ENCODE measurements at places on chromosomes 16 and 17.

- no peak for DNase-seq
Measured at GRCh38 chr17:56175299-56175955, 22.2 kb downstream of the ANKFN1 start.

- no peak for DNase-seq
Measured at GRCh38 chr16:68385371-68385770, 62.9 kb downstream of the SMPD3 start.

DNA sequence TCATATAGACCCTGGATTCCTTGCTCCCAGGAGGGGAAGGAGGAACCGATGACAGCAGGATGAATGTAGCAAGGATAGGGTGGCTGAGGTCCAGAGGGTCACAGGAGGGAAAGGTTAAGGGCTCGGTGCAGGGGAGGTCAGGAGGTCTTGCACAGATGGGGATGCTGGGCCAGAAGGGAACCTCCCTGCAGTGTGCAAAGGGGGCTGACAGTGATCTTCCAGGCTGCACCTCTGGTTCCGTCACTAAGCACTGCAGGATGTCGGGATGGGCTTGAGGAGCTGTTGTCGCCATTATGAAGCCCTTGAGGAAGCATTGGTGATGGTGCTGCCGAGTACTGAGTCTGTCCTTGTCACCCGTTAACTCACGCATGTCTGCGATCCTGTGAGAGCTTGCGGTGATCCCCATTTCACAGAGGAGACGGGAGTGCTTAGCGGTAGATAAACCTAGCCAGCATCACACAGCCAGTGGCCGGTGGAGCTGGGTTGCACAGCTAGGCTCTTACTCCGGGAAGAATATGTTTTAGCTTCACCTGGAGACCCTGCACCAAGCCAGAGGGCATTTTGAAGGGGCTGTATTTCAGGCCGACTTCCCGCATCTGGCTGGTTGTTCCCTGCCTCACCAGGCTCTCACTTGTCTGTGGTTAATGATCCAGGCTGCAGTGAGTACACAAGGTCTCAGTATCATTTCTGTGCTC lies 120.4 kb downstream of the SNX29 start:
- no peak for DNase-seq

GRCh38 chr16:54672500-54672899 lies 258.2 kb upstream of the IRX5 start:
- DNase-seq = no peak

DNA sequence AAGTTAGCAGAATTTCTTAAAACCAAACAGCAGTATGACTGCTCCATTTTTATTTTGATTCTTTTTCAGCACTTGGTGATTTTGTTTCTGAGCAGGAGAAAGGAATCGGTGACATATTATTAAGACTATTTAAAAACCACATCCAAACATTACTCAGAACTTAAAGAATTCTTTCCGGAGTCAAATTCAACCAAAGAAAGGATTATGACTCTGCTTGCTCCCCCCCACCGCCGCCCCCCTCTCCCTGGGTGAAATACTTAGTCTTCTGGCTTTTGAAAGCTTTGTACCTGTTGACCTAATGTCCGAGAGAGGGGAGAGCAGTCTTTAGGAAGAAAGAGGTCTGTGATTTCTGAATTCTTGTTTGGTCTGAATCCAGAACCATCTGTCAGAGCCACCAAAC lies 17.9 kb upstream of the COL1A1 start:
- no peak for DNase-seq

DNA sequence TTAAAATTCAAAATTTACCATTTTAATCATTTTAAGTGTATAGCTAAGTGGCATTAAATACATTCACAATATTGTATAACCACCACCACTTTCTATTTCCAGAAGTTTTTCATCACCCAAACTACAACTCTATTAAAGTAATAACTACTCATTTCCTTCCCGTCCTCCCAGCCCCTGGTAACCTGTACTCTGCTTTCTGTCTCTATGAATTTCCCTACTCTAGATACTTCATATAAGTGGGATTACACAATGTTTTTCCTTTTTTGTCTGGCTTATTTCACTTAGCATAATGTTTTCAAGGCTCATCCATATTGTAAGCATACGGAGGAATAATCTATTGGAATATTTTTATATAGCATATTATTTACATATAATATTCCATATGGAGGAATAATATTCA lies 29.7 kb downstream of the ESRP2 start:
- DNase-seq = no peak

DNA sequence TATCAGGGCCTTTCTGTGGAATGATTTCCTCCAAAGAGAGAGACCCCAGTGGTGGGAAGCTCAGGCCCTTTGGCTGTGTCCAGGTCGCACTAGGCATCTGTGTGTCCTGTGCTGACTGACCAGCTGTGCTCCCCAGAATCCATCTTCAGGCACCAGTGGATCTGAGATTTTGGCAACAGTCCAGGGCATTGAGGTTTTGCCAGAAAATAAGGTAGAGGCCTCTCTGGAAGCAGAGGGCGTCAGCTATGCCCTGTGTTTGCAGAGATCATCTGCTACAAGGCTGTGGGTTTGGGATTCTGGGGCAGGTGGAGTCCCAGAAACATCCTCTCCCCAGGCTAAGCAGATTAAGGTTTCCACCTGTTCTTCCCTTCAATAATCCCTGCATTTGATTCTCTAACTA lies 57.5 kb upstream of the TOB1 start:
- DNase-seq = no peak

- no peak for DNase-seq
Measured at GRCh38 chr16:85390511-85391174, 222.5 kb upstream of the GSE1 start.

DNA sequence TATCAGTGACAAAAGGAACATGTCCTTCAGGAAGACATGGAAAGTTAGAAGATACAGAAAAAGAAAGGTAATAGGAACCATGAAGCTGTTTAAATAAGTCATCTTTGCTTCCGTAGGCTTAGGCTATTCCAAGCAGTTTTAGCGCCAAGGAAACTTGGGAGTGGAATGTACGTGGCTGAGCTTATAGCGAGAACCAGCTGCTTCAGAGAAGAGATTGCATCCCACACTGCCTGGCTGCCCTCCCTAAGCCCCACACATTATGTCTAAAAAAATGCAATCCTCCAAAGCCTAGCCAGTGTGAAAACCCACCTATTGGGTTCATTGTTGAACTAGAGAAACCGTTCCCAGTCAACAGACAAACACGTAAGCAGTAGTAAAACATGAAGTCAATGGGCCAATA lies 149.9 kb downstream of the SLC39A11 start:
- DNase-seq = no peak

GRCh38 chr17:38879878-38880665 lies 10.2 kb downstream of the LASP1 start:
- no peak for DNase-seq

DNA sequence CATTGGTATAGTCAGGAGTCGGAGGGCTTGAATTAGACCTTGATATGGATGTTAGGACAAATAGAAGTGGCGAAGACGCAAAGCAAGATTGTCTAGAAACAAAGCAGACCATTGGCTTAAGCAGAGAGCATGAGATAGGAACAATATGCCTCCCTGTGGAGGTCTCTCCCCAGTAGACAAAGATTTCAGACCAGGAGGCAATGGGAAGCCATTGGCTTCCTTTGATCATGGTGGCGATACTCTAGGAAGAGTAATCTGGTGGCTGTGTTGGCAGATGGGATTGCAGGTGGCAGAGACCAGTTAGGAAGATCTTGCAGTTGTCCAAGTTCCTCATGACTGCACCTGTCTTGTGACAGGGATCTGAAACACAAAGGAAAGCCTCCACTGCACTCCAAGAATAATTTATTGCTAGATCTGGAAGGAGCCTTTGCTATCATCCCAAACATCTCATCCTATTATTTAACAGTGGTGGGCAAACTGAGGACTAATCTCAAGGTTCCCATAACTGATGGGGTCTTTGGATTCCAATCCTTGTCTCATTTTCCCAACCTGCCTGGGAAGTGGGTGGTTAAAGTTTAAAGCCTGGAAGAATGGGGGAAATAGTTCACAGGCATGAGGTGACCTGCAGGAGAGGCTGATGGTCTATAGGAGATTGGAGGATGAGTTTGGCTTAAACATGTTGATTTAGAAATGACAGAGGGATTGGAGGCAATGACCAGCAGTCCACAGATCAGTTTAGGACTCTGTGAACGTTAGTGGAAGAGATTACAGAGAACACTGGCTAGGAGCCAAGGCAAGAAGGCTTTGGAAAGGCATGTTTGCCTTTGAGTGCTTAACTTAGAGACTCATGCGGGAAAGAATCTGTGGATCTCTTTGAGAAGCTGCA lies 37.0 kb downstream of the HLF start:
- no peak for DNase-seq

DNA sequence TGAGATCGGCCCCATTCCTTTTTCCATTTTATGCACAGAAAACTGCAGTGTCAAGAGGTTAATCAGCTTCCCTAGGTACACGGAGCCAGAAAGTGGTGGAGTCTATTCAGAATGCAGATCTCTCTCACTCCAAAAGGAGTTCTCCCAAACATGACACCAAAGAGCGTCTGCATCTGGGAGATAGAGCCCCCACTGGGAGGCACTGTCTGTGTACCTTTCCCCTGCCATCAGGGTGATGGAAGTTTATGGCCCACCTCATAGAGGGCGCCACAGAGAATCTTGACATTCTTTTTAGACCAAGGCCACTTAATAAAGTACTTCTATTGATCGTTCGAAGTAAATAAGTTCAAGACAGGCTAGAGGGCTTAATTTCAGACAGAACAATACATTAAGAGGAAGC lies 493.7 kb upstream of the ERCC4 start:
- no peak for DNase-seq

DNA sequence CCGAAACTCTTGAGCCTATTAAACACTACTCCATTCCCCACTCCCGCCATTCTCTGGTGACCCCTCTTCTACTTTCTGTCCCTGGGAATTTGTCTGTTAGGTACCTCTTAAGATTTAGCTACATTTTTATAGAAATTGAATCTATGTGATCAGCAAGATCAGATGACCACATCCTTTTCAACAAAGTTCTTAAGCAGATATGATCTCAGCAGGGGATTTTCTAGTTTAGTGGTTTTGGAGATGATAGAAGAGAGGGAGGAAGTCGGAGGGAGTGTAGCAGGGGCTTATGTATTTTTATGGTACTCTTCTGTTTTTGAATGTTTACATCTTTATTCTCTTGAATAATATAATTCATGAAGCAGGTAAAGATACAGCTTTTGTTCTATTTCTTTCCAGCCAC lies 40.8 kb downstream of the RPA1 start:
- no peak for DNase-seq

- DNase-seq = no peak
Measured at GRCh38 chr16:73031155-73031866, 16.6 kb downstream of the ZFHX3 start.

DNA sequence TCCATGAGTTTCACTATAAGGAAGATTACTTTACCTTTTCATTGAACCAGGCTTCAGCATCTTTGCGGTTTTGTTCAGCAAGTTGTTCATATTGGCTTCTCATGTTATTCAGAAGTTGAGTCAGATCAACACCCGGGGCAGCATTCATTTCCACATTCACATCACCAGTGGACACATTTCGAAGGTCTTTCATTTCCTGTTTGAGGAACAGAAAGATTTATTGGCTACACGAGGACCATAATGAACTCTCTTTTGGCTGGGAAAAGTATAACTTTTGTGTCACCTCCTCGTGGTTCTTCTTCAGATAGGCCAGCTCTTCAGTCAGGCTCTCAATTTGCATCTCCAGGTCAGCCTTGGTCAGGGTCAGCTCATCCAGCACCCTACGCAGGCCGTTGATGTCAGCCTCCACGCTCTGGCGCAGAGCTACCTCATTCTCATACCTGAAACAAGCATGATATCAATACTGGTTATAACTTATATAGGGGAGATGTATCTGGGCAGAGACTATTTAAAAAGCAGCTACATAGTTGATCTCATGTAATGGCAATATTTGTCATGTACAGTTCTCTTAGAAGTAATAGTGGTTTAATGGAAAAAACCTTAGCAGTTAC lies 2.1 kb downstream of the KRT10 start:
- no peak for DNase-seq

DNA sequence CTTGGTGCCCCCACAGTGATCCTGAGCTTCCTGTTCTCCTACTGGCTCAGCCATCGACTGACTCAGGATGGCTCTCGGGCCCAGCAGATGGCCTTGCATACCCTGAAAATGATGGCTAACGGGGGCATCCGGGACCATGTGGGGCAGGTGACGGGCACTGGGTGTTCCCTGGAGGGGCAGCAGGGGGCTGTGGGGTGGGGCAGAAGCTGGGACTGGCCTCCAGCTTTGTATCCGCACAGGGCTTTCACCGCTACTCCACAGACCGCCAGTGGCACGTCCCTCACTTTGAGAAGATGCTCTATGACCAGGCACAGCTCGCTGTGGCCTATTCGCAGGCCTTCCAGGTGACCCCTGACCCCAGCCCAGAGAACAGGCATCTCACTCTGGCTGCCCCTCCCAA lies 3.0 kb downstream of the SPATA20 start:
- DNase-seq = no peak

DNA sequence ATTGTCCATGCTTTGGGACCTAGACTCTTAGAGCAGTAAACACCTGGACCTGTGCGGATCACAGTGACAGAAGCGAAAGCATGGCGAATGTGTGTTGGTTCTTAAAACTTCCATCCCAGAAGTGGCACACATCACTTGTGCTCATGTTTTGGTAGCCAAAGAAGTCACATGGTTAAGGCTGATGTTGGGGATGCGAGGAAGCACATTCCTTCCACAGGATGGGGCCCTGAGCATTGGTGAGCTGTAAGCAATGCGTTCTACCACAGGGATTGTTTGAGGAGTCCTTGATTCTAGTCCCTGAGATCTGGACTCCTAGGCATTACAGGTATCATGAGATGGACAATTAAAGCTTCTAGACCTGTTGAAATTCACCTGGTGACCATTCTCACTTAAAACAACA lies 375.9 kb downstream of the UTP18 start:
- no peak for DNase-seq

- DNase-seq = no peak
Measured at GRCh38 chr16:85281181-85281580, 168.9 kb upstream of the CIBAR2 start.

GRCh38 chr16:67801883-67802282 lies 4.5 kb downstream of the RANBP10 start:
- DNase-seq = no peak
